ENCODE measurements at places on chromosomes 7 and 10.

DNA sequence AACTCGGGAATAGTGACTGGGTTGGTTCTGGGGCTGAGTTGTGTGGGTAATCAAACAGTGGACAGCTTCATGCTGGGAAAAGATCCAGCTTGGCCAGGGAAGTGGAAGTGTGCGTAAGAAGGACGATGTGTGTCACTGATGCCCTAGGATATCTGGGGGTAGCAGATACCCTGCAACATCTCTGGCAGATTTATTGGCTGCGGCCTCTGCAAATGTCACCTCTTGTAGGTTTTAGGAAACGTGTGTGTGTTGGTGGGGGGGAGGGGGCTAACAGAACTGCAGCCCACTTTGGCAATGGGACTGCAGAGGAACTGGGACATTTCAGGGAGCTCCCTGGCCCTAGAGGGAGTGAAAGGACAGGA lies 965 bp upstream of the AGAP3 start:
- no peak for DNase-seq

GRCh38 chr10:94878649-94879048 lies 59.8 kb upstream of the CYP2C9 start:
- DNase-seq: no peak

DNA sequence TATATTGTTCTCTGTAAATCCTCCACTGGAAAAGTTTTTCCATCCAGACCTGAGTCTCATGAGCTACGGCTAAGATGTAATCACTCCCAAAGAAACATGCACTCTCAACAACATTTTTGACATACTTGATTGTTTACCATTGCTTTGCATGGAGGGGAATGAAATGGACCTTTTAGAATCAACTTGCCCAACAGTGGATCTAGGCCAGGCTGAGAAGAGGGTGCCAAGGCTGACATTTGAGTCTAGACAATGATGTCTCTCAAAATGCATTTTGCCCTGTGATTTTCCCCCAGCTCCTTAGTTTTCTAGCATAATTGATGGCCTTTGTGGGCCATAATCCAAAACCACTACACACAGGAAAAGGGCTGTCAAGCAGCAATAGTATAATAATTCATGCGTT lies 297.9 kb upstream of the KLF6 start:
- DNase-seq: no peak

- no peak for DNase-seq
These were observed 229.1 kb upstream of the AKR1E2 start for GRCh38 chr10:4596951-4597350.

- DNase-seq: no peak
These were observed 169.9 kb downstream of the KCND2 start for GRCh38 chr7:120442838-120443237.

- DNase-seq: no peak
These were observed 673.9 kb downstream of the PHTF2 start for GRCh38 chr7:78472519-78472918.

All from NCI-H2081 (cell line).